ENCODE measurements at places on chromosomes 4 and X.
A peak's percentile ranks its signal among the peaks of the same experiment; 100 is the strongest.

DNA sequence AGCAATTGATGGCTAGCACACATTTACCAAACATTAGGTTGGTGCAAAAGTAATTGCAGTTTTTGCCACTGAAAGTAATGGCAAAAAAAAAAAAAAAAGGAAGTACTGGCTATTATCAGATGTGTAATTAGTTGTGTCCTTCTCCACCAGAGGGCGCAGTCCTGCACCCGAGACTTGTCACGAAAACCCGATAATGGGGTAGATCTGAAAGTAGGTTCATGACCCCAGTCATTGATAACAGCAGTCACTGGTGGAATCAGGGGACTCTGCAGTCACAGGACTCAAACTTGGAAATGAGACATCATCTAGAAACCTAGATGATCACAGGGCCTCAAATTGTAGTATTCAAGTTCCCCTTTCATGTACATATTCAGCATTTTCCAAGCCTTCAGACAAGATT lies 13.1 kb upstream of the ACOT9 start:
- DNase-seq, result peak; percentile 88

- DNase-seq, result peak; percentile 17
These were observed at the start of gene GABRQ for GRCh38 chrX:152637649-152638442. TSS of gene GABRQ (plus strand) at chrX:152637895. CDS start at chrX:152638203, 308 bp downstream.

- no peak for DNase-seq
These were observed 59.1 kb downstream of the FREM3 start for GRCh38 chr4:143641361-143641760.

DNA sequence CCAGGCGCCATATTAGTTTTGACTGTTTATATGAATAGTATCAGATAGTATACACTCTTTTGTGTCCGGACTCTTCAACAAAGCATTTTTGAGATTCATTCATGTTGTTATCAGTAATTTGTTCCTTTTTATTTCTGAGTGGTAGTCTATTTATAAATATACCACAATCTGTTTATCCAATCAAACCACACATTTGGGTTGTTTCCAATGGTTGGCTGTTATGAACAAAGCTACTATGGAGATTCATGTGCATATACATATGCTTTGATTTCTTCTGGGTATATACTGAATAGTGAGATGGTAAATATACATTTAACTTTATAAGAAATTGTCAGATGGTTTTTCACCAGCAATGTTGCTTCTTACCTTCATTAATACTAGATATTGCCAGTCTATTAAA lies 36.8 kb upstream of the TAPT1 start:
- DNase-seq, result no peak

DNA sequence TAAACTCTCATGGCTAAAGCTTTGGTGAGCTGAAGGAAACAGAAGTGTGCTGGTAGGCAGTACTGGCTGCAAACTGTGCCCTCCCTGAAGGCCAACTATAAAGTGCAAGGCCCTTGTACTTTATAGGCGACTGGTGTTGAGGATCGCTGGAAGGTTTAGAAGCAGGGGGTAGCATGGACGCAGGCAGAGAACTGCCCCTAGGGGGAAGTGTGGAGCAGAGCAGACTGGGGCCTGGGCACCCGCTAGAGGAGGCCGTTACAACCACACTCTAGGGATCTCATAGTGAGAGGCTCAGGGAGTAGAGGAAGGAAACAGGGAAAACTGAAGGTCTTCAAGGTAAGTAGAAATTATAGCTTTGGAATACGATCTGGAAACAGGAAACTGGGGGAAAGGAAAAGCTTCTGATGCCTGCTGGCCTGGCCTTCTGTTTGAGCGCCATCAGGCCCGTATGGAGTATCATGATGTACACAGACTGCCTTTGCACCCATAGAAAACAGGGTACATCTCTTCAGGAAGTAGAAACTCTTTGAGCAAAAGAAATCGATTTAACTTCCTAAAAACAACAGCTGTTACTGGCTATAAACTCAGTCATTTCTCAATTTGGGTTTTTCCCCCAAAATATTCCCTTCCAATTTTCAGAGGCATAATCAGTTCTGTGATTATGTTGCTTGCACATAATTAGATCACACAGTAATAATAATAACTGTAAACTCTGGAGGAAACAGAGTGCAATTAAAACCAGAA lies 23.9 kb upstream of the TMSB4X start:
- peak; percentile 80 for DNase-seq

DNA sequence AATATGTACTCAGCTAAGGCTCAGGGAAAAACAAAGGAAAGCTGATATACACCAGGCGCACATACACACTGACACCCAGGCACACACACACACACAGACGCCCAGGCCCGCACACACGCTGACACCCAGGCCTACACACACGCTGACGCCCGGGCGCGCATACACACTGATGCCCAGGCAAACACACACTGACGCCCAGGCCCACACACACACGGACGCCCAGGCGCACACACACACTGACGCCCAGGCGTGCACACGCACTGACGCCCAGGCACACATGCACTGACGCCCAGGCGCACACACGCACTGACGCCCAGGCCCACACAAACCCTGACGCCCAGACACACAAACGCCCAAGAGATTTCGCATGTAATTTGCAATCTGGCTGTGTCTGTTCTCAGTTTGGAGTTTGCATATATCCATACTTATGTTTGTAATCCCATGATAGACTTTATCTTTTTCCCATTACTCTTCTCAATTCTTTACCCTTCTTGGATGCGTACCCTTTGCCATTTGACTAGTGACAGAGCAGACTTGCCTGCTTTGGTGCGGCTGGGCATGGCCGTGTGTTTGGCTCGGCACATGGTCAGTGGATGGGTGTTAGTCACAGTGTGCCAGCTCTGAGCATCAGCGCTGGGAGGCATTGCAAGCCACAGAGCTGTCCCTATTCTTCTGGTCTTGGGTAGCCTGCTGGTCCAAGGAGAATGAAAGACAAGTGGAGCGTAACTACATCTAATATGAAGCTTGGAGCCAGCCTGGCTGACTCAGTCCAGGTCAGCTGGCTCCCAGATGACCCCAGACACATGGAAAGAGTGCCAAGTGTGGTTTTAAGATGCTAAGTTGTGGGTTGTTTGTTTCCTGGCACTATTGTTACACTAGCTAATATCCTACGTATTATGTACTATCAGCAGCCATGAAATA lies 632.4 kb upstream of the ZFP42 start:
- DNase-seq, result no peak

DNA sequence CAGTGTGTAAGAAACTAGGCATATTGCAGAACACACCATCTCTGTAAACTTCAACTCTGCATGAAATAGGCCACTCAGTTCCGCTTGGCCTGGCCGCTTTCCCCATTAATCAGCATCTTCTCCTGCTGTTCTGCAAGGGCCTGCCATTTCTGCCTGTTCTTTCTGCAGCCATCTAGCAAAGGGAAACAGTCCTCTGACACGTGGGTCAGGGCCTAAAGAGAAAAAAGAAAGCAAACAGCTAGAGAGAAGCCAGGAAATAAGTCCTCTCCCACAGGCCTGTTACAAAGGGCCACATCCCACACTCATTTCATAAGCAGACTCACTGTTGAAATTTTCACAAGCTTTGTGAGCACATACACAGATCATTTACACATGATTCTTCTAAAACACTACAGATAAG lies 130.1 kb downstream of the PDE5A start:
- DNase-seq, result no peak

DNA sequence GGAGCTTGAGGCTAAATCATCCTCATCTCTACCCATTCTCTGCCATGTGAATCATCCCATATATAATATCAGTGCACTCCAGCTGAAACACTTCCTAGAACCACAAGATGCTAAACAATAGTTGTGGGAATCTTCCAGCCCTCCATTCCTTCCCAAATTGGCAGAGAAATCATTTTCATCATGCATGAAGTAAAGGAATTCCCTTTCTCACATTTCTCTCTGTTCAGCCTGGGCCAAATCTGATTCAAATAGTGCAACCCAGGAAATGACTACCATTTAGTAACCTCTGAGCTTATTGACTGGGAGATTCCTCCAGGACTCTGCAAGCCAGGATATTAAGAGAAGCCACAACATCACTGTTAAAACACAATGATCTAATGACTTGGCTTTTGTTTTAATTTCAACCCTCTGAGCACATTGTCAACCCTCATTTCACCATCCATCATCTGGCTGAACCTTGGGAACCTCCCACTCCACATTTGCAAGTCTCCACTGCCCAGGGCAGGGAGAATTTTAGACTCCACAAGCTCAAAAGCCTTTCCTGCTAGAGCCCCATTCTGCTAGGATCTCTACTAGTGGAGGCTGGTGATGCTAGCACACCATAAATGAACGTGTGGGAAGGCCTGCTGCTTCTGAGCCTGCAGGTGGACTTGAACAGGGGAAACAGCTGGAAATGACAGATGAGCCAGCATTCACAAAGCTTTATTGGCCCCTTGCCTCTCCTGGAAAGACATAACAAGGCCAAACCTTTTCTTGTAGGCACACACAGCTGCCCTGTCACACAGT lies 133.9 kb downstream of the TET2 start:
- no peak for DNase-seq

GRCh38 chr4:41303372-41304118 lies 46.8 kb downstream of the UCHL1 start:
- no peak for DNase-seq

GRCh38 chrX:123425904-123426303 lies 241.8 kb downstream of the GRIA3 start:
- no peak for DNase-seq

GRCh38 chrX:17030580-17031270 lies 84.3 kb downstream of the REPS2 start:
- no peak for DNase-seq

DNA sequence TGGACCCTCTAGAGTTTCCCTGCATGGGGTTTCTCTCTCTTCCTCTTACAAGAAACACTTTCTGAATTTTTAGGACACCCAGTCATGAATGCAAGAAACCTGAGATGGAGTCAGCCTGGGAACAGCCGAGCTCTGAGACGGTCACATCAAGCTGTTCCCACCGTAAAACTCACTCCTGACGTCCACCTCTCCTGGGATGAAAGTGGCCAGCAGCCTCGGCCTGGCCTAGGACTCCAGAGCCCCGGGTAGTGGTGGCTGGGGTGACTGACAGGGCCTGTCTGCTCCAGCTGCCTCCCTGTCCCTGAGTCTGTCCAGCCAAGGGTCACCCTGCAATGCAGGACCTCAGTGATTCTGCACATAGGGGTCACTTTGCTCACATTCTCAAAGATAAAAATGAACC lies 217.8 kb downstream of the SHOX start:
- no peak for DNase-seq

GRCh38 chrX:118973389-118974087 lies 880 bp upstream of the LONRF3 start:
- DNase-seq, result no peak

GRCh38 chr4:700587-701264 lies 4.9 kb upstream of the PCGF3 start:
- DNase-seq, result no peak

GRCh38 chr4:16875487-16875886 lies 23.0 kb downstream of the LDB2 start:
- DNase-seq, result no peak

DNA sequence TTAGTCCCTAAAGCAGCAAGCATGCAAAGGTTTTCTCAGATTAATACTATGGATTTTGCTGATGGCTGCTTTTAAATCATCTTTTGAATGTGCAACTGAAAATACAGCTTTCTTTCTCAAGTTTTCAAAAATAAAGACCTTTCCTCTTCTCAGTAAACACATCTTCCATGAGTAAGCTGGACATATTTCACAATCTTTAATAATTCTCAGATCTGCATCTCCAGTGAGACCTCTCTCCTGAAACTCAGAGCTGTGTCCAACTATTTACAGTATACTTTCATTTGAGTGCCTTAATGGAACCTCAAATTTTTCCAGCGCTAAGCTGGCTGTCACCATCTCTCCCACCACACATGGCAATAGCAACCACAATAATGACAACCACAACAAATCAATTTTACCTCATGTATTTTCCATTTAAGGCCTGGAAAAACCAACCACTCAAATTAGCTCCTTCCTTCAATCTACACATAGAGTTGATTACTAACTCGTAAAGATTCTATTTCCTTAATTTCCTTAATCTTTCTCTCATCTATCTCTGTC lies 192.4 kb upstream of the RPL34 start:
- DNase-seq, result no peak

DNA sequence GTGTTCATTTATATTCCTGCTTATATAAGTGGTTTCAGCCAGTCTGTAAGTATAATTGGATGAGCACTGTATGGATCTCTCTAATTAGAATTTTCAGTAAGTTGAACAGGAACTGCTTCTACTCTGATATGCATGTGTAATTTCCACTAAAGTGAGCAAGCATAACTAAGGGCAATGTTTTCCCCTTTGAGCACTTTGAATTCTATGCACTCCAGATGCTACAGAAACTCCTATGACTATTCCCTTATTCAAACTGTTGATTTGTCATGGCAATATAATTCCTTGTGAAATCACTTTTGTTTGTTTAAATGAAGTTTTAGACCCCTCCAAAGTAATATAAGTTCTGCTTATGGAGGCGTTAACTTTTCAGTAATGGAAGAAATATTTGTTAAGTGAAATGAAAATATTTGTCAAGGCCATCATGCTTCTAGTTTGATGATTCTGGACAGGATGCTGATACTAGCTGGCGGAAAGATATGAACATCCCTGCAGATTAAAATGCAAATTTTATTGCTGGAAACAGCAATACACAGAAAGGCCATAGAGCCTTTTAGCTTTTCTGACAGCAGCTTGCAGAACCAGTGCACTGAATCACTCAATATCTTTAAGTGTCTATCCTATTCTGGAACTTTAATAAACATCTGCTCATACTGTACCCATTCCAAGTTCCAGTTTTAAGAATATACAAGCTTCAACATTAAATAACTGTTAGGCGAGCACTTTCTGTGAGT lies 1460.8 kb downstream of the RAPGEF2 start:
- no peak for DNase-seq

GRCh38 chr4:14084598-14084997 lies 457.1 kb upstream of the BOD1L1 start:
- DNase-seq, result no peak

DNA sequence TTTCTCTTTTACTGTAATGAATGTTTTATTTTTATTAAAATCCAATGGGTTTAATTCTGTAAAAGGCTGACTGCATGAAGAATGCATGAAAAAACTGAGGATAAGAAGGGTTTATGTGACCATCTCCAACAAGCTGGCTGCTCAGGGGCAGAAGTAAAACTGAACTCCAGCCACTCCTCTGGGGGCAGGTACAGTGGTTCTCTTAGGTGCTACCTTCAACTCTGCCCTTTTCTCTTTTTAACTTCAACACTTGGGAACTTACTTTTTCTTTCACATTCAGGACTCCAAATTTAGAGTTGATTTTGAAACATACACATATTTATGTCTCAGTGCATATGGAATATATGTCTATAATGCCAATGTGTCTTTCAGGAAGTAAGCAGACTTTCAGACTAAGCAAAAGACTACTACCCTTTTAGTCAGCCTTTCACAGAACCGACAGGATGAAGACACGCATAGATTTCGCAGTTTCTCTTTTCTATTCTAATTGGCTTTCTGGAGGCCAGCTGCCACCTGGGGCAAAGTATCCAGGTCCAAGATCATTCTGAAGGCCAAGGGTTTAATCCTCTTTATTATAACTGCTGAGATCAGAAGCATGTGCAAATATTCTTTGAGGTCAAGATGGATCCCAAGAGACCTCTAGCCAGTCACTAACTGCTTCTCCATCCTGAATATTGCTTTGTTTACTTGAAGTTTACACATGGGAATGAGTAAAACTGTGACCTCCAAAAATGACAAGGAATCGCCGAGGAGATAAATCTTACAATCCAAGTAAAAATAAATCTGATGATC lies 30.7 kb downstream of the HS3ST1 start:
- no peak for DNase-seq
